ENCODE measurements at places on chromosomes 16 and 17.
A peak's percentile ranks its signal among the peaks of the same experiment; 100 is the strongest.

DNA sequence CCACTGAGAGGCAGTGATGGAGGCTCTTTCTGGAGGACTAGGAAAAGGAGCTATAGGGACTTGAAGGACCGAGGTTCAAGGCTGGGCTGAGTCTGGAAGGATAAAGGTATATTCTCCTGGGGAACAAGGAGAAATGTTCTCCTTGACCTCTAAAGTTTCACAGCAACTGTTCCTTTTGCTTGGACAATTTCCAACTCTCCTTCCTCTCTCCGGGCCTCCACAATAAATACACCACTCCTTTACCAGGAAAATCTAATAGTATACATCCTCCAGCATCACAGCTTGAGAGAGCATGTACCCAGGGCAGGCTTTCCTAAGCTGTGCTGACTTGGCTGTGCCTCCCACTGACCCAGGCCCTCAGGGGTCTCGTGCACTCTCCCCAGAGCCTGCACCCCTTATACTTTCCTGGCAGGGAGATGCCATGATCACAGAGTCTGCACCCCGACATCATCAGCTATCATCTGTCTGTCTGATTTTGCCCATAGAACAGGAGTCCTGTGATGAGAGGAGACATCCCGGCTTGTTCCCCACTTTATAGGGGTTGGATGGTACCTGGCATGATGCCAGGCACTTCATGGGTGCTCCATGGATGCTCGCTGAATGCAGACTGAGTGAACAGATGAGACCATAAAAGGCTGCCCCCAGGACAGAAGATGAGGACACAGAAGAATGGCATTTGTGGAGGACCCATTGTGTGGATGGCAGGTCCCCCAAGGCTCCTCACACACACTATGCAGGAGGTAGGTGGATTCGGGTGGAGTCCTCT lies 582.6 kb upstream of the CDH5 start:
- DNase-seq: no peak

DNA sequence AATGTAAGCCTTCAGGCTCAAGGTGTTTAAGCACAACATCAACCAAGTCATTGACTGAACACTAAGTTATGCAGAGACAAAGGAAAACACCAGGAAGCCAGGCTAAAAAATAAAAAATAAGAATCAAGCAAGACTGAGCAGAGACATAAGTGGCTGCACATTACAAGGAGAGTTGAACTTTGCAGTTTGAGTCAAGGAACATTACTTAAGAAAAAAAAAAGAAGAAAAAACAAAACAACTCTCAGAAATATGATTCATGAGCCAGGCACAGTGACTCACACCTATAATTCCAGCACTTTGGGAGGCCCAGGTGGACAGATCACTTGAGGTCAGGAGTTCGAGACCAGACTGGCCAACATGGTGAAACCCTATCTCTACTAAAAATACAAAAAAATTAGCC lies 168.1 kb downstream of the C16orf95 start:
- no peak for DNase-seq

GRCh38 chr16:3188925-3189825 lies 1.2 kb downstream of the OR1F1 start:
- DNase-seq: peak; percentile 62

- no peak for DNase-seq
Measured at GRCh38 chr16:34050787-34051320, 591.4 kb downstream of the TP53TG3F start.

DNA sequence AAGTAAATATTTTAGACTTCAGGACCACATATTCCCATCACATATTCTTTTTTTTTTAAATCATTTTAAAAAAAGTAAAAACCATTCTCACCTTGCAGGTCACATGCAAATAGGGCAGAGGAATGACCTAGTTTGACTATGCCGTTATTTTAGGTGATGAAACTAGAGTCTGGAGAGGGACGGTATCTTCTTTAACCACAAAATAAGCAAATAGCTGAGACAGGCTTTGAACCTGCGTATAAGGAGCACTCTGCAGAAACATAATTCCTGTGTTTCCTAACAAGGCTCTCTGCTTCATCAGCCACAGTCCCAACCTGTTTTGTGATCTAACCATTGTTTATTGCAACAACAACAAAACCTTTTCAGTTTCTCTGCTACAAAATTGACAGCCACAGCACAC lies 121.5 kb downstream of the PCTP start:
- no peak for DNase-seq

DNA sequence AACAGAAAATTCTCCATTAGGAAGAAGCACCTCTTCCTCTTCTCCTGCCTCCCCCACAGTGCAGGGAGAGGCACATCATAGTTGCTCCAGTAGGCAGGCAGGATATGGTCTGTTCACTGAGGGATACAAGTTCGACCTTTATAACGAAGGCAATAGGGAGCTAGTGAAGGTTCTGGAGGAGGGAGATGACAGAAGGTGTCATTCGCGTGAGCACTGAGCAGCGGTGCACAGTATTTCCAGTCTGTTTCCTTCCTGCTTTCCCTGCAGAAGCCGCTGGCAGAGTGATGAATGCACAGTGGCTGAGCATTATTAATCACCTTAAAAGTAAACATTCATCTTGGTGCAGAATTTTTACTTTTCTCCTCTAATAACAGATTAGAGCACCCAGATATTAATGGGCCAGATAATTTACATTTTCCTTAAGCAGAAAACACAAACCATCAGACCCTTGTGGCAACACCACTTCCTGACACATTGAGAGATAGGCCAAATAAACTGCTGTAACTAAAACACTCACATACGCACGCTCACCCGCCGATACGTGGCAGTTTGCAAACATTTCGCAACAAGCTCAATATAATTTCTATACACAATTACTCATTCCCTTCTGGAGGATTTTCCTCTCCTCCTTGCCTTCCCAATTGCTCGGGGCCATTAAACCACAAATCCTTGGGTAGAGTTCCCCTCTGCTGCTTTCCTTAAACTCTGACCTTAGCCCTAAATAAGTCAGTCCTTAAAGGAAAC lies 69.5 kb downstream of the AIPL1 start:
- DNase-seq: no peak

DNA sequence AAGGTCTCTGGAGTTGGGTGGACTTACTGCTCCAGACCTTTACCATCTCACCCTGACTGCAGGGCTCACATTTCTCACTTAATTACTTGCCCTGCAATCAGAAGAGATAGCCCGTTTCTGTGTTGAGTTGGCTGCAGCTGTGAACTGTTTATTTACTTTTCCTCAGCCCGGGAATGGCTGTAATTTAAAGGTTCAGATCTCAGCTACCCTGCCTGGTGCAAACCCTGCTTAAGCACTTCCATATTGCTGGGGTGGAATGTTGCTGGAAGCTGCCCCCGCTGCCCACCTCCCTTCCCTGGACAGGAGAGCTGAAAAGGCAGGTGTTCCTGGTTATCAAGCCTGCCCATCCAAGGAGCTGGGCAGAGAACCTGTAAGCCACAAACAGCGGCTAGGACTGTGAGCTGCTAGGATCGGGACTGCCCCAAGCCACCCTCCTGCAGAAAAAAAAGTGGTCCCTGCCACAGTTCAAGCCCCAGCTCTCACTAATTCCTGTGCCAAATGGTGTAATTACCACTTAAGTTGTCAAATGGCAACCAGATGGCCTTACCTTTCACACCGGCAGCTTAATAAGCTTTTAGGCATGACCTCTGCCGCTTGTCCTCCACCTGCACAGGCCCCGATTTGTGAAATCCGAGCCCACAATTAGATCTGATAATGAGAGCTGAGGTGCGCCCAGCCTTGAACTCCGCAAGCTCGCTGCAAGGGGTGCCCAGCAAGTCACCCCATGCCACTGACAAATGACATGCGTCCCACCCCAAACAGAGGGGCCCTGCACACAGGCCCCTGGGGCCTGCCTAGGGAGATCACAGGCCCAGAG lies 269.8 kb downstream of the C16orf95 start:
- no peak for DNase-seq

DNA sequence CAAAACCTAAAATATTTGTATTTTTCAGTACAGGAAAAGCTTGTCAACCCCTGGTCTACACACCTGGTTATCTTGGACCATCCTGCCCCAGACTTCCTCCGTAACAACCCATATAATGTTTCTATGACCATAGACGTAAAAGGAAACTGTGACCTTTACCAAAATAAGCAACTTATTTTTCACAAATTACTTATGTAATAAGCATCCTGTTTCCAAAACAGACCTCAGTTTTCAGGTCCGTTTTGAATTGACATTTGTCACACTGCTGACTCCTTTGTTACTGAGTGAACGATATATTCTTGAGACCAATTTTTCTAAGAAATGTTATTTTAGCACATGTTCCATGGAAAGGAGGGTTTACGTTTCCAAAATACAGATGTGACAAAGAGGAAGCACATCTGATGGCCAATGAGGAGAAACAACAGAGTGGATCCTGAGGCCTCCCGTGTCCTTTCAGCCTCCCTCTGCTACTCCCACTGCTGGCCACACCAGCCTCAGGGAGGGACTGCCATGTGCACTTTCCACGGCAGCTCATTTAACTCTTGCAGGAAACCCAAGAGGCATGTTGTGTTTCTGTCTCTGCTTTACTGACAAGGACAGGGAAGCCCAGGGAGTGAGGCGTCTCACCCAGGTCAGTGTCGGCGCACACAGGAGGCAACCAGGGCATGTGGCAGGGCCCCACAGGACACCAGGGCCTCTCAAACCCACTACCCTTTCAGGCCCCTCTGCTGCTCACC lies 20.1 kb upstream of the ALDH3A1 start:
- no peak for DNase-seq

GRCh38 chr17:49882434-49882833 lies 34.6 kb upstream of the TAC4 start:
- no peak for DNase-seq

DNA sequence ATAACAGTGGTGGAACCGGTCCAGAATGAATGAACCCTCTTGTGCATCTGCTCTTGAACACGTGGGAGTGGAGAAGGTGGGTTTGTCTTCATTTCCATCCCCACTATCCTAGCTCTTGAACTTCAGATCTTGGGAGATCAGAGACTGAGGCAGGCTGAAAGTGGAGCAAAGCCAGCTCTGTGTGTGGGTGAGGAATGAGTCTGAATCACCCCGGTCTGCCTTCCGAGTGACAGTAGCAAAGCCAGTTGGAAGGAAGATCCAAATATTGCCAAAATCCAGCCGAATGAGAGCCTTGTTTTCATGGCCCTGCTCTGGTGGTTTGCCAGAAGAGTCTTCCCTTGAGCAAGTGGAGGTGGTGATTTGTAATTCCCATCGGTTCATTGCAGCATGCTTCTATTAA lies 29.0 kb upstream of the ASIC2 start:
- no peak for DNase-seq

Measured in DMS79 treated with DMSO at 0.1 percent for 48 hours (cell line).